HEK293T (cell line): ENCODE measurements at places on chromosomes 12 and 14.

- DNase-seq, result no peak
Observed at GRCh38 chr12:46461459-46461858, 88.9 kb upstream of the SLC38A2 start.

DNA sequence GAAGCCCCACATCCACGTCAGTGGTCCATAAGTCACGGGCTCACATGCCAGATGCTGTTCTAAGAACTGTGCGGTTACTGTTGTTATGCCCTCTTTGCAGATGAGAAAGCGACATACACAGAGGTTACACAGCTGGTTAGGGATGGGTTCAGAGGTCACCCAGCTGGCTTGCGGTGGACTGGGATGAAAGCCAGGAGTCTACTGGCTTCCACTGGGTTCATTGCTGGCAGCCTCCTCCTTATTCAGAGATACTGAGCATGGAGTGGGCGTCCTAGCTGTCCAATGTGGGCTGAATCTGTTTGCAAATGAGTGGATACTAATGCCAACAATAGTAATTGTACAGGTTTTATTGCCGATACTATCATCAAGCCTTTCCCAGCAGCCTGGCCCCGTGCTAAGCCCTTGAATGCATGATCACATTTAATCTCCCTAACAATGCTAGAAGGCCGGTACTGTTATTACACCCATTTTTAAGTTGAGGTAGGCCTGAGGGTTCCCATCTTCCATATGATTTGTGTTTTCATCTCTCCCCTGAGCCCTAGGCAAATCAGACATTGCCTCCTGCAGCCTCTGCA lies 129.1 kb downstream of the PLXNC1 start:
- no peak for DNase-seq

- no peak for DNase-seq
Observed at GRCh38 chr14:36162267-36162666, 14.3 kb downstream of the PTCSC3 start.

DNA sequence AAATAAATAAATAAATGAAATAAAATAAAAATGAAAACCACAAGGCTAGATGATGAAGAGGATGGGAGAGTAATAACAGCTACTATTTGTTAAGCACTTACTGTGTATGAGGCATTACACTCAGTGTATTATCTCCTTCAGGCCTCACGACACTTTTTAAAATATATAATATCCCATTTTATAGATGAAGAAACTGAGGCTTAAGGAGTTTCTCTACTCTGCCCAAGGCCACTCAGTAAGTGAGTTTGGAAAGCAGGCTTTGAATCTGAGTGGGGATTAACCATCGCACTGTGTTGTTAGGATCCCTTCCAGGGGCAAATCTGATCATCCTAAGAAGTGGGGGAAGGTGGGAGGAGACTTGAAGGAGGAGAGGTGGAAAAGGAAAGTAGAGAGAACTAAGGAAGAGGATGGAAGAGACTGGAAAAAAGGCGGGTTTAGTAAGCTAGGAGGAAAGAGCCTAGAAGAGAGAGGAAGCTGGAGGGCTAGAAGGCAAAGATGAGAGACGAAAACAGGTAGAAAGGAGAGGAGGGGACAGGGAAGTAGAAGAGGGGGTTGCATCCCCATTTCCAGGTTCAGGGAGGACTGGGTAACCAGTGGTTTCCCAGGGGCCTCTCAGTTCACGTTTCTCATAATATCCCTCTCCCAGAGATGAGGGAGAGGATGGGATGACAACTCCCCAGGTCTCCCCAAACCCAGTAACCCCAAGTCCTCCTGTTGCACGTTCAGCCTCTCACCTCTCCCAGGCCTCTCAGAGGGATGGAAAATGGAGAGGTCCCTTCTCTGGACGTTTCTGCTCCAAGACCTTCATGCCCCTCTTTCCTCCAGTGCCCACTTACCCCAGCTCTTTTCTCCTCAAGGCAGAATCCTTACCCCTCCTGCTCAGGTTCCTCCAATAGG lies 1.7 kb downstream of the STAT6 start:
- DNase-seq, result no peak

- DNase-seq, result no peak
Observed at GRCh38 chr14:53368711-53369201, 215.6 kb upstream of the DDHD1 start.

GRCh38 chr12:47995981-47996401 lies 8.3 kb downstream of the COL2A1 start:
- DNase-seq, result no peak

- no peak for DNase-seq
Observed at GRCh38 chr14:105842105-105842504, 315.7 kb downstream of the TMEM121 start.
